ENCODE measurements at places on chromosomes 3 and 15. TPM values are rescaled to one million over a fixed set of nuclear protein-coding genes. Genes with fewer than 3 reads are reported as not detected.

- peak; percentile 52 for DNase-seq
Observed at GRCh38 chr15:60511351-60512031, 32.5 kb upstream of the ICE2 start.

DNA sequence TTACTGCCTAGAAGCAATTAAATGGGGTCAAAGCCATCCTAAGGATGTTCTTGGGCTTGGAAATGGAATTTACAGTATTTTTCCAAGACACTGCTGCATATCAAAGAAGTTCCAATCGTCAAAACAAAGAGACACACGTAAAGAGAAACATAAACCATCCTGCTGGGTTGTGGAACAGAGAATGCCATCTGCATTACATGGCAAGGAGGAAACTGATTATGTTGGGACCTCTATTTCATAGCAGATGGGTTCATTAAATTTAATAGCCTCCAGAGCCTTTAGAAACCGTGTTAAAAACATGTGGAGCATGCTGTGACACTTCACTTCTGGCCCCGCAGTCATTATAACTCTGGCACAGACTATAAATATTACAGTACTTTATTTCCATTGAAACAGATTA, 154.6 kb downstream of the LRTM1 start:
- DNase-seq = no peak

GRCh38 chr15:90463381-90463780, 66.3 kb upstream of the CRTC3 start:
- DNase-seq = no peak

GRCh38 chr3:58241306-58242044, 3.9 kb downstream of the ABHD6 start:
- DNase-seq = no peak

The FBN1 gene
- 1.0 TPM for total RNA-seq

The CIDEC gene
- total RNA-seq = not detected
